ENCODE measurements at places on chromosomes 11 and 22. TPM values are rescaled to one million over a fixed set of nuclear protein-coding genes. Genes with fewer than 3 reads are reported as not detected.

DNA sequence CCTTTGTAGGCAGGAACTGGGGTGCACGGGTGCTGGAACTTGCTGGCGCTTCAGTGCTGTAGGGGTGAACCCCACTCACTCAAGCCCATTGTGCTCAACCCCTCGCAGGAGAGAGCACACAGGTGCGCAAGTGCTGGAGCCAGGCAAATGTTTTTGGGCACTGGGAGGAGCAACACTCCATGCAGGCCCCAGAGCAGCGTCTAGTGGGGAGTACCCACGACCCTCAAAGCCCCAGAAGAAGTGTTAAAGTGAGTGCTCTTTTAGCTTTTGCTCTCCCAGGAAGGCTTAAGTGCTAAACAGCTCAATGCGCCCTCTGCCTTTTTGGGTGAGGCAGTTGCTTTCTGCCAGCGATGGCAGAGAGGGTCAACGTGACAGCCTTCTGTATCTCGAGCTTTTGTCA lies 282.2 kb upstream of the ARHGAP42 start:
- no peak for DNase-seq

DNA sequence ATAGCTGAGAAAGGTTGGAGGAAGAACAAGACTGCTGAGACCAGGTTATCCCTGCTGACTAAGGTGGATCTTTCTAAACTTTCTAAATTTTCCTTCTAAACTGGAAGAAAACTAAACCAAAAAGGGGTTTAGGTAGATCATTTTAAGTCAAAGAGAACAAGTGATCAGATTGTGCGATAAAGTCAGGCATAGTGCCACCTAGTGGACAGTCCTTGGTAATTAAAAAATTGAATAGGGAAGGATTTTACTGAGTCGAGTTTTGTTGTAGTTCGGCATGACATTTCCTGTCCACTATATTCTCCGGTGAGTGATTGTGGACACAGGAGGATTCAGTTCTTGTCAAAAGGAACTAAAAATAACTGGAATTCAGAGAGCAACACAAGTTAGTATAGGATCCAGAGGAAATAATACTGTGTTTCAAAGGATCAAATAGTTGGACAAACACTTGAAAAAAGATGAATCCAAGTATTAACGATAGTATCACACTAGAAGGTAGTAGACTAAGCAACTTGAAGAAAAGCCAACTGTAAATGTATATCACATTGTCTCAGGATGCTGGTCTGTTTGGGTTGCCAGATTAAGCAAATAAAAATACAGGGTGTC lies 1236.4 kb downstream of the FAM181B start:
- no peak for DNase-seq

- no peak for DNase-seq
Observed at GRCh38 chr11:72243173-72244059, 560 bp downstream of the PHOX2A start.

DNA sequence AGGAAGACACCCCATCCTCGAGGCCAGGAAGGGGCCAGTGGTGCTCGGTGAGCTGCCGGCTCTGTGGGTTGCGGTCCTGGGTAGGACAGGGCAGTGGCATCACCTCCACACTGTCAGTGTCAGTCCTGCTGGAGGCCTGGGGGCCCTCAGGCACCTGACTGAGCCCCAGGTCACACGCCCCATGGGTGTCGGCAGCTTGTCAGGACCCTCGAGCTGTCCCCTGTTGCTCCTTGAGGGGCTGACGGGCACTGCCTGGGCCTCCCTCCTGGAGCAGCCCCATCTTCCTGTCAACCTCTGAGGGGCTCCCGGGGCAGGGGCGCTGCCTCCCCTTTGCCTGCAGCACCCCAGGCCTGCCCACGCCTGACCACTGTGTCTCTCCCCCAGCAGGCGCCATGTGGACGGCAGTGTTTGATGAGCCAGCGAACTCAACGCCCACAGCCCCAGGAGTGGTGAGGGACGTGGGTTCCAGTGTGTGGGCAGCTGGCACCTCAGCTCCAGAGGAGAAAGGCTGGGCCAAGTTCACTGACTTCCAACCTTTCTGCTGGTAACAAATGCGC lies 35.4 kb downstream of the SBF1 start:
- DNase-seq = no peak

DNA sequence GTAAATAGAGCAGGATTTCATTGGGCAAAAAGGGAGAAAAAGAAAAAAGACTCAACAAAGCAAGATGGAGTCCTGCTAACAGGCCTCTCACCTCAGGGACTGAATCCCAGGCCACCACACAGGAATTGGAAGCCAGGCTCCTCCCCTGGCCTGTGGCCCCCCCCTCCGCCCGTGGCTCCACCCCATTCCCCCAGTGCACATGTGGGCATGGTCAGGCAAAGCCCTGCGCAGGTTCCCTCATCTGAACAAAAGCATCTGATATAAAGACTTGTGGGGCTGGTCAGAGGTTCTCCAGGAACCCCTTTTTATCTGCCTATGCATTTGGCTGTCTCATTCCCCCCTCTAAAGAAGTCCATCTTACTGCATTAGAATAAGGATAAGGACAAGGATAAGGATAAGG lies 46.0 kb upstream of the PAK1 start:
- DNase-seq = no peak

GRCh38 chr22:44776605-44777363 lies 24.4 kb downstream of the ARHGAP8 start:
- no peak for DNase-seq

DNA sequence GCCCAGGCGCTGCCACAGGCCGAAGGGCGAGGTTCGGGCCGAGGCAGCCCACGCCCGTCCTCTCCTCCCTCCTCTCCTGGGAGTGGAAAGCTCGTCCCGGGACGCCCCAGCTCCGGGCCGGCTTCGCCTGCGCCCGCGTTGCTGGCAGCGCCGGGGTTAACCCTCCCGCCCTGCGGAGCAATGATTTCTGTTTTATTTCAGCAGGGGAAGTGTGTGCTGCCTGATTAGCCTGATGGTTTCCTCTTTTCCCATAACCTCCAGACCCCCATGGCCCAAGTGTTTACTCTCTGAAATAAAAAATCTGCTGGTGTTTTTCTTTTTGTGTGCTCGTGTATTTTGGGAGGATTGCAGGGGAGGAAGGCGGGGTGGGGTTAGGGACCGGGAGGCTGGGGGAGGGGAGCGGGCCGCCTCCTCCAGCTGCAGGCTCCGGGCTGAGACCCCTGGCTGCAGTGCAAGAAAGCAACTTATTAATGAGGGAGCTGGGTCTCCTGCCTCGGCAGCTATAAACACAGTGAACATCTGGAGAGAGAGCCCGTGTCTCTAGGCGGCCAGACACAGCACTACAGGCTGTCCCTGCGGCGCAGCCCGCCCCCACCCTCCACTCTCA lies 38.6 kb downstream of the ETS1 start:
- DNase-seq = peak; percentile 71

LAYN gene
- polyA plus RNA-seq = 8.7 TPM

PLEKHB1 gene
- polyA plus RNA-seq = 16.5 TPM

Data from left renal pelvis (tissue), 4 donors.